ENCODE measurements at places on chromosomes 13 and 19.

- DNase-seq = peak; percentile 3
These were observed 666 bp downstream of the BIVM start for GRCh38 chr13:102799426-102800144.

GRCh38 chr13:77497350-77497749 is 38.2 kb upstream of the SCEL start:
- no peak for DNase-seq

DNA sequence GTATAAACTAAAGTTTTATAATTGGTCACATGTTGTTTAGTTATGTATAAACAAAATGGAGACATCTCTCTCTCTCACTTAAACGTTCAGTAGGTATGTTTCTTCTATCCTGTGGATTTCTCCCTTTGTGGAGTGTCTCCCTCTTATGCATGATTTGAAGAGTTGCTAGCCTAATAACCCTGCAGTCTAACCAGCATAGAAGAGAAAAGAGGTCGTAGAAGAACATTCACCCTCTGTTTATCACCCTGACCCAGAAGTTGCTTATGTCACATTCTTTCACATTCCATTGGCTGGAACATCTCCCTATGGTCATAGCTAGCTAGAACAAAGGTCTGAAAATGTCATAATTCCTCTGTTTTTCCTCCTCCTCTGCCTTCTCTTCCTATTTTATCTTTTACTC is 176.8 kb upstream of the PCDH20 start:
- DNase-seq = no peak

DNA sequence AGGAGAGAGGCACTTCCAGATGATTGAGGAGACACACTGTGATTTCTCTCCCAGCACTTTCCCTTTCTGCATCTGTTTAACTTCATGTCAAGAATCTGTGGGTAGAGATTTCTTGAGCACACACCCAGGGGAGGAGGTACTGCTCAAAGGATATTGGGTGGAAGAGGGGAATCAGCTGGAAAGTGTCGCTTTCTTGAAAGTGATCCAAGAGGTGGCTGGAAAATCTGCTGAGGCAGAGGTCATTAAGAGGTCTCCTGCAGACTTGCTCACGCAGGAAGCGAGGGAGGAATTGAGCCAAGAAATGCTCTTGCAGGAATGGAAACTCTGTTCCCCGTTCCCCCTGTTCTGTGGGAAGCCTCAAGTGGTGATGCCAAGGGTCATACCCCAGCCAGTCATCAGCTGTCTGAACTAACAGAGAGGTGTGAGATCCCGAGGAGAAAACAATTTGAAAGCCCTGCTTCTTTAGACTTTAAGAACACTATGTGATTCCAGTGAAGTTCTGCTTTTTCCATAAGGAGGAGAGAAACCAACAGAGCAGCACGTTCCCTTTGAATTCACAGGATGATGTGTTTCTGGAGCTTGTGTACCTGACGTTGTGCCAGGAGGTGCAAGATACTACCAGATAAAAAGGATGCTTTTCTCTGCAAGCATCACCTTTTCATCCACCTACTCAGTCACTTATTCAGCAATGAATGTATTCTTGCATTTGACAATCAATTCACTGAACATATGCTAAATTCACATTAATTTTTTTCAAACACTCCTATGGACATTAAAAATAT is 163.4 kb upstream of the GPR12 start:
- no peak for DNase-seq

- DNase-seq = no peak
These were observed 15.2 kb upstream of the TOMM40 start for GRCh38 chr19:44875666-44876451.

GRCh38 chr13:76882431-76882830 is 3.8 kb downstream of the KCTD12 start:
- DNase-seq = no peak

DNA sequence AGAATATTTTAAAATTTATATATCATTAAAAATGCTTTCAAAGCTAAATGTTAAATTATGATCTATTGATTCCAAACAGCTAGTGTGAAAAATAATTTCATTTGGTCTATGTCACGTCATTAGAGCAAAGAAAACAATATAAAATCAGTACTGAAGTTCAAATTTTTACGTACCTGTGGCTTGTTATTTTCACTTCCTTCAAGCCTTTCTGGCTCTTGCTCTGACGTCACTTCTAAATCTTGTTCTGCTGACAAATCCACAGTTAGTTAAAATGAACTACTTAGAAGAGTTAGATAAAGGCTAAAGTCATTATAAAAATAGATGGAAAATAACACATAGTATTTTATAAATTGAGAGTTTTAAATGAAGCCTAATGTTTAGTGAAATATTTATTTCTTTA is 147.7 kb upstream of the TUBA3C start:
- DNase-seq = no peak

GRCh38 chr13:33662392-33662791 is 155.6 kb upstream of the RFC3 start:
- DNase-seq = no peak

DNA sequence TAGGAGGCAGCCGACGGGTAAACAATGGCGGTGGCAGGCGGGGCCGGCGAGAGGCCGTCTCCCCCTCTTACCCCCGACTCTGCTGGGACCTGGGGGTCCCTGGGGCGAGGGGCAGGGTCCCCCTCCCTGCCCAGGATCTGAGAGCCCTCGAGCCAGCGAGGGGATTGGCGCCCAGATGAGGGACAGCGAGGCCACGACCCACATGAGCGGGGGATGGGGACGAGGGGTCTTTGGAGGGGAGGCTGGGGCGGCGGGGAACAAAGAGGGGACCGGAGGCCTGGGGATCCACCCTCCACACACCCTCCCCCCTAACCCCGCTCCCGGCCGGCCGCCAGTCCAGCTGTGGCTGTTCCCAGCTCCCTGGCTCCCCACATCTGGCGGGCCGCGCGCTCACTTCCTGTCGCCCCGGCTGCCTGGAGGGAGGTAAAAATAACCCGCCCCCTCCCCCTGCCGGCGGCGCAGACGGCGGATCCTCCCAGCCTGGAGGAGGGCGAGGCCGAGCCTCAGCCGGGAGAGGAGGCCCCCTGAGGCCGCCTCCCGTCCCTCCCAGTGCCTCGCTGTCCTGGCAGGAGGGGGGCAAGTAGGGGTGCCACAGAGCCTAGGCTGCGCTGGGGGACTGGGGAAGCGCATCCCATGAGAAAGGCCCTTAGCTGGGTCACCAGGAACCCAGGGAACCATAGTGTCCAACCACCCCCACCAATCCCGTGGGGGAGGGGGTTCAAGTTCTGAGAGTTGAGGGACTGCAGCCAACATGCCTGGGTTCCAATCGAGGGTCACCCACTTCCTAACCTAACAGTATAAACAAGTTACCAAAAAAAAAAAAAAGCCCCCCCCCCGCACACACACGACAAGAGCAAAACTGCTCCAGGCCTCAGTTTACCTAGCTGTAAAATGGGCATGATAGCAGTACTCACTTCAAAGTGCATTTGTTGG is 29.3 kb upstream of the NANOS3 start:
- DNase-seq = peak; percentile 84

- DNase-seq = no peak
These were observed 125.2 kb upstream of the ZNF91 start for GRCh38 chr19:23520441-23520840.

- peak; percentile 16 for DNase-seq
These were observed 18.5 kb downstream of the PTPRS start for GRCh38 chr19:5321851-5322681.

- DNase-seq = no peak
These were observed 7.0 kb downstream of the ARMC6 start for GRCh38 chr19:19040417-19040816.

DNA sequence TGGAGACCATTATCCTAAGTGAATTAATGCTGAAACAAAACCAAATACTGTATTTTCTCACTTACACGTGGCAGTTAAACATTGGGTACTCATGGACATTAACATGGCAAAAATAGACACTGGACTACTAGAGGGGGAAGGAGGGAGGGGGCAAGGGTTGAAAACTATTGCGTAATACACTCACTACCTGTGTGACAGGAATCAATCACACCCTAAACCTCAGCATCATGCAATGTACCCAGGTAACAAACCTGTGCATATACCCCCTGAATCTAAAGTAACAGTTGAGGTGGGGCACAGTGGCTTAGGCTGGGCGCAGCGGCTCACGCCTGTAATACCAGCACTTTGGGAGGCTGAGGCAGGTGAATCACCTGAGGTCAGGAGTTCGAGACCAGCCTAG is 207.0 kb downstream of the TDRD3 start:
- no peak for DNase-seq

DNA sequence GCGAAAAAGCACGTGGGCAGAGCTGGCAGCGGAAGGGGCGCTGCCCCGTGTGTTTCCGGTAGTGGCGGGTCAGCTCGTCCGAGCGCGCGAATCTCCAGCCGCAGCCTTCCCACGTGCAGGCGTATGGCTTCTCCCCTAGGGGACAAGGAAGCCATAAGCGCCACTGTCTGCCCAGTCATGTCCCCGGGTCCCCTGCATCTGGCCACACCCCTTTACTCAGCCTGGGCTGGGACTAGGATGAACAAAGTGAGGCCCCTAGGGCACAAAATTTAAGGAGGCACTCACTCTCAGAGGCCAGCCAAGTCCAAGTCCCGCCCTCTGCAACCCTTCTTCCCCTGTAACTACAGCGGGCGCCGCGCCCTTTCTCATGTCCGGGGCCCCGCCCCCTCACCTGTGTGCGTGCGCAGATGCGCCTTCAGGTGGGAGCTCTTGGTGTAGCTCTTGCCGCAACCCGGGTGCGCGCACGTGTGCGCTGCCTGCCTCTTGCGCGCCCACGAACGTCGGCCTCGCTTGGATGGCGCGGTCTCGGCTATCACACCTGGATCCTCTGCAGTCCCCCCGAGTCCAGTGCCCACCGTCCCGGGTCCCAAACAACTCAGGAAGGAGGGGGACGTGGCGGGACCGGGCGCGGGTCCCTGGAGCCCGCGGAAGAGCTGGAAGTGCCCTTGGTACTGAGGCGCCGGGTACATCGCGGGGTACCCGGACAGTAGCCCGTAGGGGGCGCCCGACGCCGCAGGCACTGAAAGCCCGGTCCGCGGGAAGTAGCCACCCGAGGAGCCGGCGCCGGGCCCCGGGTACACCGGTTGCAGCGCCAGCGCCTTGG is 1.9 kb downstream of the KLF1 start:
- peak; percentile 95 for DNase-seq

GRCh38 chr13:29743201-29743786 is 107.1 kb downstream of the UBL3 start:
- DNase-seq = no peak

GRCh38 chr19:2282062-2282861 is at the start of gene PEAK3:
Gene PEAK3, minus strand, starts transcription at chr19:2282175. Its CDS starts 1,244 bp downstream, at chr19:2280931.
- no peak for DNase-seq

DNA sequence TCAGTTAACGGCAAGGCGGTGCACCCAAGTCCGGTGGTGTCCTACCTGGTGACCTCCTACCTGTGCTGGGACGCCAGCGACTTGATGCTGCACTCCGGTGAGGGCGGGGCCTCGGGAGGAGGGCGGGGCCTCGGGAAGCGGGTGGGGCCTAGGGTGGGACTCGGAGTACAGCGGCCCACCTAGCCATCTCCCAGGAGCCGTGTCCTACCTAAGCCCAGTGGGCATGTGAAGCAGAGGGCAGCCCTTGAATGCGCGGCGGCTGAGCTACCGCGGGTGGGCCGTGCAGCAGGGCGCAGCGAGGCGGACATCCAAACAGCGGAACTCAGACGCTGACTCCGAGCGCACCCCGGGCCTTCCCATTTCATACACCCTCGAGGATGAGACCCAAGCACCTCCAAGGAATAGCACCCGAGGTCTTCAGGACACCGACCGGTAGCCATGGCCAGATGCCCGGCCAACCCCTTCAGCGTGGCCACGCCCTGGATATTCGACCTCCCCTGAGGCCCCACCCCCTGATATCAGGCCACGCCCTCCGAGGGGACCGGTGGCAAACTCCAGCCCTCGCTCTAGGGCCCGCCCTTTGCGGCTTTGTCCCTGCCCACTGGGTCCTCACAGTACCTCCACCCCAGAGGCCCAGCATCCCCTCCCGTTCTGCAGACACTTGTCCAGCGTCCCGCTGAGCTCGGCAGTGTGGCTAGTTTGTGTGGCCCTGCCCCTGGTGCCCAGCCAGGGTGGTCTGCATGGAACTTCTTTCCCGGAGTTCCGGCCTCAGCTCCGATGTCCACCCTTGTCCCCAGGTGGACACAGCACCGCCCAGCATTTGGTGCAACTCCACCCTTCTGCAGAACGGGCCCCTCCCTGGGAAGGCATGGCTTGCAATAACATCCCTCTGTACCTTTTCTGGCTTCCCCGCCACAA is 5.4 kb downstream of the KLK1 start:
- DNase-seq = peak; percentile 58

GRCh38 chr13:47310401-47310800 is 413.5 kb upstream of the HTR2A start:
- DNase-seq = no peak

DNA sequence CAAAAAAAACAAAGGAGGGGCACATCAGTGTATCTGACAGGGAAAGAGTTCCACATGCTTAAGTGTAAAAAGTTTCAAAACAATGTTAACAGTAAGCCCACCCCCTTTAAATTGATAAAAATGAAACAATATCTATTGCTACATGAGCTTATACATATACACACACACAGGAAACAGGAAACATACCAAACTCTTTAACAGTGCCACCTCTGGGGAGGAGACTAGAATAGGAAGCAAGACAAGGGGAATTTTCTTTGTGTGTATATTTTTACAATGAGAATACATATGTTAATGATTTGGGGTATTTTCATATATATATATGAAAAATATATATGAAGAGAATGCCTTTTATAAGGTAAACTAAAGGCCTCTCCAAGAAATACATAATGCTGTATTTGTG is 44.7 kb downstream of the TPT1 start:
- DNase-seq = no peak

DNA sequence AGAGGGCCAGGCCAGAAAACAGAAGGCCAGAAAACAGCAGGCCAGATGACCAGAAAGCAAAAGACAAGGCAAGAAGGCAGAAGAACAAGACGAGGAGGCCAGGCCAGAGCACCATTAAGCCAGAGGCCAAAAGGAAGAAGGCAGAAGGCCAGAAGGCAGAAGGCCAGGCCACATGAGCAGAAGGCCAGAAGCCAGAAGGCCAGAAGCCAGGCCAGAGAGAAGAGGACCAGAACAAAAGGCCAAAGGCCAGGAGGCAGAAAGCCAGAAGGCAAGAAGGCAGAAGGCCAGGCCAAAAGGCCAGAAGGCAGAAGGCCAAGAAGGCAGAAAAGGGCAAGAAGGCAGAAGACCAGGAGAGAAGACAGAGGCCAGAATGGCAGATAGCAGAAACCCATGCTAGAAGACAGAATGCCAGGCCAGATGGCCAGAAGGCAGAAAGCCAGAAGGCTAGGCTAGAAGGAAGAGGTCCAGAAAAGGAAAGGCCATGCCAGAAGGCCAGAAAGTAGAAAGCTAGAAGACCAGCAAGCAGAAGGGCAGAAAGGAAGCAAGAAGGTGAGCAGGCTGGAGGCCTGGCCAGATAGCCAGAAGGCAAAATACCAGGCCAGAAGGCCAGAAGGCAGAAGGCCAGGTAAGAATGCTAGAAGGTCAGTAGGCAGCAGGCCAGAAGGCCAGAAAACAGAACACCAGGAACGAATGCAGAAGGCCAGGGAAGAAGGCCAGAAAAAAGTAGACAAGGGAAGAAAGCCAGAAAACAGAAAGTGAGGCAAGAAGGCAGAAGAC is 187.6 kb downstream of the TUBA3C start:
- DNase-seq = no peak

- DNase-seq = no peak
These were observed 6.0 kb upstream of the HAS1 start for GRCh38 chr19:51729781-51730180.

Data from stimulated activated CD4-positive, alpha-beta T cell treated with anti-CD3 and anti-CD28 coated beads, Interleukin-1b, Interleukin-23, amount 100 ng/mL, for 48 hours (primary cell).